CD4-positive, alpha-beta T cell treated with Interleukin-2 at 100 ng/mL for 4 hours (primary cell): ENCODE measurements at places on chromosomes 2 and 18.

GRCh38 chr2:173941567-173941966 lies 23.6 kb downstream of the SP3 start:
- DNase-seq = no peak

GRCh38 chr2:27162151-27163121 lies 13.6 kb downstream of the TCF23 start:
- no peak for DNase-seq

- no peak for DNase-seq
These were observed 64.3 kb upstream of the ACSL3 start for GRCh38 chr2:222796413-222797103.

- no peak for DNase-seq
These were observed 1.0 kb downstream of the HOXD12 start for GRCh38 chr2:176100547-176101140.

DNA sequence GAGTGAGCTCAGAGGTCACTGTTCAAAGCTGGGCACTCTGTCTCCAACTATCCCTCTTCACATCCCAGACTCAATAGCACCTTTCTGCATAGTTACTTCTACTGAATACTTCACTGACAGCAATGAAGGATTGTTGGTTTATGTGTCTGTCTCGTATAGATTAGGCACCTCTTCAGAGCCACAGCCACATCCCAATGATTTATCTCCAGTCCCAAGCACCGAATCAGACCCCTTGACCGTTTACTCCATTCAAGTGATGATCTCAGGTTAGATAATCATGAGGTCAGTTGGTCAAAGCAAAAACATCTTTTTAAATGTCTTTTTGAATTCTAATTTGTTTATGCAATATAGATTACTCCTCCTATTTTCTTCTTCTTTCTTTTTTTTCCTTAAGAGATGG lies 14.7 kb downstream of the NEDD4L start:
- no peak for DNase-seq

DNA sequence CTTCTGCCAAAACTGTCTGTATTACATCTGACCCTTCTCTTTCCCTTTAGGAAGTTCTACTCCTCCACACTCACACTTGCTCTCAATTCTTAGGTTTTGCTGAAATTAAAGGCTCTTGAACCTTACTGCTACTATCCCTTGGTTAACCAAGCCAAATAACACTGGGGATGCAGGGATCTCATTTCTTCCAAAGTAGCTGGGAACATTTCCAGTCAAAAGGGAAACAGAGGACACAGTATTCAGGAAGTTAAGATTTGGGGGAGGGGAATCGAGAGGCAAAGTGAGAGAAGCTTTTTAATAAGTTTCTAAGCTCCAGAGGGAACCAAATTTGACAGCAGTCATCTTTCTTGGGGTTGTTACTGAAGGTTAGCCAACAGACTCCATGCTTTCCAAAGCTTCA lies 6.2 kb downstream of the SEPTIN2 start:
- DNase-seq = no peak

- no peak for DNase-seq
These were observed 20.1 kb upstream of the CD207 start for GRCh38 chr2:70855667-70856066.

GRCh38 chr2:30172627-30173026 lies 25.8 kb downstream of the YPEL5 start:
- no peak for DNase-seq

- no peak for DNase-seq
These were observed 35.8 kb upstream of the GLS start for GRCh38 chr2:190844700-190845401.

DNA sequence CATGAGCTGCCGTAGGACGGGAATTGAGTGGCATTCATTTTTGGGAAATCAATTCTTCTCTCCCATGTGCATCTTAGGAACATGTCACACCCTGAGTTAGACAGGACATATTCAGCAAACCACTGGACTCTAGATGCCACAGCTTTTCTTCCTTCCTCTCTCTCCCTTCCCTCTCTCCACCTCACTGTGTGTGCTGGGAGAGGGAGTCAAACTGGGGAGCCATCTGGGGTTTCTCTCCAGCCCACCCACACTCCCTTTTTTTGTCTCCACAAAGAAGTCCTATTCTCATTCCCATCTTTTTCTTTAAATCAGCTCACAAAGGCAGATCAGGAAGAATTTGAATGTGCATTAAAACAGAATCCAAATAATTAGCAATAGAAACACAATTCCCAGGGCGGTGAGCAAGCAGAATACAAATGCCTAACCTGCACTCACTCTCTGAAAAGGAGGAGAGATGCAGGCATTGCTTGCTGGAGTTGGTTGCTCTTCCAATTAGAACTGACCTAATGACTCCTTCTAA lies 15.4 kb downstream of the CD28 start:
- no peak for DNase-seq

GRCh38 chr18:77658299-77658662 lies 408.6 kb downstream of the GALR1 start:
- DNase-seq = no peak
